ENCODE measurements at places on chromosomes 7 and 10. TPM values are rescaled to one million over a fixed set of nuclear protein-coding genes. Genes with fewer than 3 reads are reported as not detected.
A peak's percentile ranks its signal among the peaks of the same experiment; 100 is the strongest.

- H3K4me1 ChIP-seq, result no peaks in the 10 kb centered on the region
- no peak overlapping the region for H3K4me3 ChIP-seq
- no peak overlapping the region for H3K27ac ChIP-seq
These were observed 152.7 kb downstream of the MAD1L1 start for GRCh38 chr7:2080060-2080387.

- H3K36me3 ChIP-seq, result peaks cover 34% of the 10 kb centered on the region
- no peak for DNase-seq
- no peaks in the 10 kb centered on the region for H3K27me3 ChIP-seq
- peak overlapping the region; percentile 99 for H3K4me3 ChIP-seq
These were observed 2.0 kb upstream of the KMT2E start for GRCh38 chr7:105011831-105012502.

DNA sequence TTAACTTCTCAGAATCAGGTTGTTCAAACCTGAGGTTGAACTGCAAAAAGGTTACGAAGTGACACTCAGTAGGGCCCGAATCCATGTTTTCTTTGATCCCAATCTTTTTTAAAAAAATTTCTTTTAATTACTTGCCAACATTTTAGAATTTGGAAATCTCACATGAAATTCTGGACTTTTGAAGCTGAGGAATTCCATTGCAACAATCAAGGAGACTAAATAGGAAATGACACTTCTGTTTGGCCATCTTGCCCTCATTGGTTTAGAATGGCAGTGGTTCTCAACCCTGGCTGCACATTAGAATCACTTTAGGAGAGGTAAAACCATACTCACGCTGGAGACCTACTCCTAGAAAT is 471 bp upstream of the TOMM7 start:
- no peak for DNase-seq
- peak overlapping the region; percentile 97 for H3K4me3 ChIP-seq
- H3K36me3 ChIP-seq, result peaks cover 7% of the 10 kb centered on the region
- no peak overlapping the region for H3K27ac ChIP-seq

DNA sequence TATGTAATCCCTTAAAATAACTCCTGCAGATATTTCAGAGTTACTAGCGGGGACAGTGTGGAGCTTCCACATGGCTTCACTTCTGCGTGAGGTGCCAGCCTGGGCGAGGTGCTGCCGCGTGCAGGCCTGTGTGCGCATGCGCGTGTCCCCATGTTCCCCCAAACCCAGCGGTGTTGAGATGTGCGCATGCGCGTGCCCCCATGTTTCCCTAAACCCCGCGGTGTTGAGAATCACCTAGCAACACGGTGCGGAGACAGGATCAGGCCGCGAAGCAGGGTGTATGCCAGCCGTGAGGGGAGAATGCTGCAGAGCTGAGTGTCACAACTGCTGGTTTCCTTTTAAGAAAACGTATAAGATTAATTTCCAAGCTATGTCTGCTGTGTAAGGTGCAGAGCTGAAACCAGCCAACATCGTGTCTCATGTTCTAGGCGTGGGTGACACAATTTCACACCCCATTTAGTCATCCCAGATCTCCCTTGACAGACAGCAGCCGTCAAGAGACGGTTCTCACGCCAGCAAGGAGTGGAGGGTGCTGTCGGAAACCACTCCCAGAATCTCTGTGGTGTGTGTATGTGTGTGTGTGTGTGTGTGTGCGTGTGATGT is 71.9 kb upstream of the ADARB2 start:
- DNase-seq, result no peak
- no peak overlapping the region for H3K27ac ChIP-seq
- no peaks in the 10 kb centered on the region for H3K27me3 ChIP-seq
- H3K4me3 ChIP-seq, result no peak overlapping the region
- peaks cover 4% of the 10 kb centered on the region for H3K4me1 ChIP-seq
- no peaks in the 10 kb centered on the region for H3K36me3 ChIP-seq

DNA sequence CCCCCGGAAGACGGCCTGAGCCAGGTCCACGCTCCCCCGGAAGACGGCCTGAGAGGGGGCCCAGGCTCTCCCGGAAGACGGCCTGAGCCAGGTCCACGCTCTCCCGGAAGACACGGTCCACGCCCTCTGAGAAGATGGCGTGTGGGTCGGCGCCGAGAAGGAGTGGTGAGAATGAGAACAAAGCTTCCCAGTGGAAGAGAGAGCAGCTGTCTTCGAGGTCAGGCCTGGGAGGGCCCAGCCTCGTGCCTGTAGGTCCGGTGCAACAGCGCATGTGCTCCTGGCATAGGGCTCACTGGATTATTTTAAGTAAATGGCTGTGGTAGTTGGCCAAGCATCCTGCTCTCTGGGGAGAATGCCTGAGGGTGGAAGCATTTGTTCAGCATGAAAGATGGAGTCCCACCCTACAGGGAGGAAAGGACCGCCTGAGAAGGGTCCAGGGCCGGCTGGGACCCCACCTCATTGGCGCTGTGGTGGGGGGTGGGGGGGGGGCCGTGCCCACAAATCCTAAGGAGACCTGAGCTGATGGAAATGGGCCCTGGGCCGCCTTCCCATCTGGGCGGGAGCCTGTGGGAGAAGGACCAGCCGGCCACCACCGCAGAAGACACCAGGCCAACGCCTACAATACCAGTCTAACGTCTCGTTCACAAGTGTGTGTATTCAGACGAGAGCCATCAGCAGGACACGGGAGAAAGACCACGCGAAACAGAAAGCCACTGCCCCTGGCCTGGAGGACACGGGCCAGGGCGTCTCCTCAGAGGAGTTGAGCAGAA is 210.0 kb downstream of the WDR37 start:
- no peaks in the 10 kb centered on the region for H3K27me3 ChIP-seq
- H3K4me3 ChIP-seq, result no peak overlapping the region
- H3K36me3 ChIP-seq, result no peaks in the 10 kb centered on the region
- H3K4me1 ChIP-seq, result no peaks in the 10 kb centered on the region
- DNase-seq, result no peak

DNA sequence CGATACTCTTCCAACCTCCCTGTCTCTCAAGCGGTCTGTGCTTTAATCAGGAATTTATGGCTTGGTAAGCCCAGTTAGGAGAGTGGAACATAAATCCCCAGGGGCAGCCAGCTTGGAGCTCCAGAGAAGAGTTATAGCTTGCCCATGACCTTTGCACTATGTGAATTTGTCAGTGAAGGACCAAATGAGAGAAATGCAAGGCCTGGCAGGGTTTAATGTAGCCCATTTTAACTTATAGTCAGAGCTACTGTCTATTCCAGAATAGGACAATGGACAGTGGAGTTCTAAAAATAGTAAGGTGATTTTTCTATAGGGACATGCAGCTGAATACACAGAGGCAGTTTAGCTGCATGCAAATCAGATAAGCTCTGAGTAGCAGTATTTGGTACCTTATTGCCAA is 142.6 kb upstream of the CAV2 start:
- H3K4me1 ChIP-seq, result no peaks in the 10 kb centered on the region
- no peak overlapping the region for H3K27ac ChIP-seq
- H3K27me3 ChIP-seq, result no peaks in the 10 kb centered on the region
- DNase-seq, result no peak

- H3K36me3 ChIP-seq, result no peaks in the 10 kb centered on the region
- no peak for DNase-seq
- no peak overlapping the region for H3K4me3 ChIP-seq
- peaks cover 2% of the 10 kb centered on the region for H3K4me1 ChIP-seq
- no peaks in the 10 kb centered on the region for H3K27me3 ChIP-seq
These were observed 102.0 kb upstream of the DKK1 start for GRCh38 chr10:52212062-52212461.

DNA sequence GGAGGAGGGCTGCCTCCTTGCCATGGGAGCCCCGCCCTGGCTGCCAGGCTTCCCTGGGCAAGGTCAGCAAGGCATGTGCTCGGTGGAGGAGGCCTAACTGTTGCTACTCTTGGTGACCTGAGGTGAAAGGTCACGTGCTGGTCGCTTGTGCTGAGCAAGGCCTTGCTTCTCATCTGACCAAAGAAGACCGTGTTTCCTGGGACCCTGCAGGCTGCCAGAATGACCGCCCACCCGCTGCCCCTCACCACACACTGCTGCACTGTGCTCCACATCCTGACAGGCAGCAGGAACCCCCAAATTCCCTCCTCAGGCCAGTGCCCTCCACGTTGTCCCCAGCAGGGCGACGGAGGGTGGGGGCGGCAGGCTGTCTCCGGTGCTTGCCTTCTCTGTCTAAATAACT is 442.4 kb downstream of the DNAJB6 start:
- H3K4me1 ChIP-seq, result no peaks in the 10 kb centered on the region
- no peak overlapping the region for H3K27ac ChIP-seq
- no peak overlapping the region for H3K4me3 ChIP-seq

GRCh38 chr7:33673029-33673700 is 232.2 kb upstream of the BMPER start:
- DNase-seq, result no peak
- no peak overlapping the region for H3K4me3 ChIP-seq
- no peaks in the 10 kb centered on the region for H3K27me3 ChIP-seq
- no peak overlapping the region for H3K27ac ChIP-seq
- peaks cover 2% of the 10 kb centered on the region for H3K4me1 ChIP-seq
- H3K36me3 ChIP-seq, result no peaks in the 10 kb centered on the region

DNA sequence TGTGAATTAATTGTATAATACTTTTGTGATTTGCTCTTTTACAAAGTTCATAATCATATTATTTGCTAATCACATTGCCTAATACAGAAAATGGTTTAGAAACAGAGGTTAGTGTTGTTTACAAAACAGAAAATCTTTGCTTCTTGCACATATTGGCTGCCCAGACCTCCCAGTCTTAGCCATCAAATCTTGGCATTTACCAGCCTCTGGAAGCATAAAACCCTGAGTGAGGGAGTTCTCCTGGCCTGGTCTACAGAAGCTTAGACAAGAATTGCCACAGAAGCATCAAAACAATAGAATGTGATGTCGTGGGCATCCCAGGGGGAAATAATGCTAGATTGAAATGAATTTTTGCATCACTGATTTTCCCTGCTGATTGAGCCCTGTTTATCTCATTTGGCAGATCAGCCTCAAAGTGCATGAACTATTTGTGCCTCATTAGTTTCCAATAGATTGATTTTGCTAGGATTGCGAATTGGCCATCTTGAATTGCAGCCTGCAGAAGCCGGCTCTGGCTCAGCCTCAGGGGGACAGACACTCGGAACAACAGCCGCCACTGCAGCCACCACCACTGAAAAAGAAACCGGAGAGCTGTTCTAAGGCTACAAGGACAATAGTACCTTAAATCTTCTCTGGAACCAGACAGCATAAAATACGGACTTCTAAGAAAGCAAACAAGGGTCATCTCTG is 11.1 kb upstream of the SORBS1 start:
- no peak for DNase-seq
- H3K4me3 ChIP-seq, result no peak overlapping the region
- no peak overlapping the region for H3K27ac ChIP-seq
- H3K4me1 ChIP-seq, result no peaks in the 10 kb centered on the region
- H3K27me3 ChIP-seq, result no peaks in the 10 kb centered on the region

Gene CHCHD1
- total RNA-seq, result 45.9 TPM

Gene NOLC1
- 168 TPM for total RNA-seq

Gene MPLKIP
- total RNA-seq, result 40.1 TPM

Gene DYDC2
- 2.6 TPM for total RNA-seq

Gene SLC26A4
- total RNA-seq, result not detected

Gene HOXA7
- total RNA-seq, result not detected

Gene PRPS1L1
- not detected for total RNA-seq

Gene MSMB
- total RNA-seq, result not detected
